ENCODE measurements at places on chromosomes 5 and 9.

DNA sequence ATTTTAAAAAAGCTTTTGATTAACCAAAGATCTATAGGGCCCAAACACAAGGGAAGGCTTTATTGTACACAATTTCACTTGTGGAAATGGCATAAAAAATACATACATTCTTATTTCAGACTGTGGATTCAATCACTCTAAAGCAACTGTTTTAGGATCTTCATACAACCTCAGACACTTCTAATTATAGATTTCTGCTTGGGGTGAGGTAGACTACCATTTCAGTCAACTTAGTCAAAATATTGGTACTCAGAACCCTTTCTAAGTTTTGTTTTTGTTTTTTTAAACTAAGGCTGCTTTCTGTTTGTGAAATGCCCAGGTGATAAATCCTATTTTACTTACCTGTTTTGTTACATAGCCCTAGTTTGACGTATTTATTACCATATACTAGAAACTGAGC lies 284.5 kb upstream of the RASA1 start:
- no peak for DNase-seq

- no peak for DNase-seq
Observed at GRCh38 chr9:2741441-2742158, 24.3 kb downstream of the KCNV2 start.

DNA sequence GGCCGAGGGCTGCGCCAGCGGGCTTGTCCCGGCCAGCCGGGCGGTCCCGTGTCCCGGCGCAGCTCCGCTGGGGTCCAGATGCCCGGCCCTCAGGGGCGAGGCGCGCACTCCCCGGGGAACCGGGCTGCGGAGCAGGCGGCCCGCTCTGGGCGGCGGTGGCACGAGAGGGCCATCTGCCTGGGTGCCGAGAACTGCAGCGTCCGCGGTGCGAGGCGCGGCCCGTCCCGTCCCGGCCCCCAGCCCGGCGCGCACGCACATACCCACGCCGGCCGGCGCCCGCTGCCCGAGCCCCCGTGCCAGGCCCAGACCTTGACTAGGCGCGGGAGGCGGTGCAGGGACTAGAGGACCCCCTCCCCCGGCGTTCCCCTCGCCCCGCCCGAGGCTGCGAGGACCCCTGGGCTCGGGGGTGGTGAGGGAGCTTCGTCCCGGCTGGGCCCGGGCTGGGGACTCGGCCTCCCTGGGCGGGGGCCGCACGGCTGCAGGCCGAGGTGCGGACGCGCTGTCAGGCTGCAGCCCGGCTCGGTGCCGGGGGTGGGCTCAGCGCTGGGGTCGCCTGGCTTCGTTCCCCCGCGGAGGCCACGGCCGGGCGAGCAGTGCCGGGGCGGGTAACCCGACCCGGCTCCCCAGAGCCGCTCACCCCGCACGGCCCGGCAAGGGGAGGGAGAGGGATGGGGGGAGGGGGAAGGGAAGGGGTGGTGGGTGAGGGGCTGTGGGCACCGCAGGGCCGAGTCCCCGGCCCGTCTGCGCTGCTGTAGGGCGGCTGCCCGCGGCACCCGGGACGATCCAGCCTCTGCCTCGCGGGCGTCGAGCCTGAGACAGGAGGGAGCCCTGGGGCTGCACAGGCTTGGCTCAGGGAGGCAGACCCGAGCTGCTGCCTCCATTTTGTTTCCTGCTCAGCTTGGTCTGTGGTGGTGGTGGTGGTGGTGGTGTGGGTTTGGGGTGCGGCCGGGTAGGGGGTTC lies 1.2 kb upstream of the NSD1 start:
- no peak for DNase-seq

- DNase-seq, result no peak
Observed at GRCh38 chr5:134249469-134250379, 23.9 kb upstream of the PPP2CA start.

DNA sequence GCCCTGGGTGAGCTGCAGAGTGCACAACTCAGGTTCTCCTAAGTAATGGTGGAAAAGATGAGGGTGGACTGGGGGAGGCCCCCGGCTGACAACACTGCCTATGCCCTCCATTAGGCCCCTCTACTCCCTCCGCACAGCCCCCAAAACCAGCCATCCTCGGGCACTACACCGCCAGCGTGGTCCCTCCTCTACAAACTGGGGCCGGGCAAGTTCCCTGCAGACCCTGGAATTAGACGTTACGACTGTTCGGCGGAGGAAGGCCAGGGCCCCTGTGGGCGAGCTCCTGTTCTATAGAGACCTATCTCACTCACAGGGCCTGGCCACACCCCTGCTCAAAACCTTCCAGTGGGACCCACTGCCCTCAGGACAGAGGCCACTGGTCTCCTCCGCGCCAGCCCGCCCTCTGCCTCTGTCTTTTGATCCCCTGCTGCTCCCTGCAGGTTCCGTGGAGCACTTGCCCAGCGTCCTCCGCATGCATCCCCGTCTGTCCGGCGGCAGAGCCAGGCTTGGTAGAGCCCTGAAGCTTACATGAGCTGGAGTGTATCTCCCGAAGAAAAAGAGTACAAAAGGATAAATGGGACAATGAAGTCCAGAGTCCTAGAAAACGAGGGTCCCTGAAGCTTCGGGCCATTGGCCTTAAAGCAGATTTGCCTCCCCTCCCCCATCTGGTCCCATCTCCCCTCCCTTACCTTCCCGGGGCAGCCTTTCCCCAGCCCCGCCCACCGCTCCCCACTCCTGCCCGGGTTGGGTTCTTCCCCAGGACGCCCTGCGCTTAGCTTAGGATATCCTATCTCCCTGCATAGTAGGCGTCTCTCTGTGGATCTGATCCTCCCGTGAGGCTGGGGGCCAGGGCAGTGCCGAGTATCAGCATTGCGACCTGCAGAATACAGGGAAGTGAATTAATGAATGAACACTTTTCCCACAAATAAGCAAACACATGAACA lies 71.3 kb downstream of the HRH2 start:
- DNase-seq, result no peak

DNA sequence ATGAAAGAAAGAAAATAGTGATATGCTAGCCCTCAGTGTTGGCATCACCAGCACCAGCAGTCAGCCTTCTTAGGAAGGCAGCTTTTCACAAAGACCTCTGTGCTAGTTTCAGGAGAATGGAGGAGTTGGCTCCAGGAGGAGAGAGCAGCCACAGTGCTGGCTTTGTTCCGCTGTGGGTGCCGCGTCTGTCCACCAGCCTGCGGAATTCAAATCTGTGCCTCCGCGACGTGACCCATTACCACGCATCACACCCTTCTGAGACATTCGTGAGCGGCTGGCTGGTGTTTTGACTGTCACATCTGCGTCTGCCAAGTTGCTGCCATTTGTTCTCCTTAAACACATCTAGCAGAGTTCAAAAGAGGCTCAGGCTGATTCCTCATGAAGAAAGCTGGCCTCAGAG lies 34.4 kb downstream of the SNX18 start:
- DNase-seq, result no peak

- DNase-seq, result no peak
Observed at GRCh38 chr9:32218100-32218767, 166.2 kb upstream of the ACO1 start.

- DNase-seq, result no peak
Observed at GRCh38 chr9:134562146-134562849, 79.3 kb upstream of the COL5A1 start.

- DNase-seq, result no peak
Observed at GRCh38 chr9:93679536-93680442, 103.4 kb downstream of the PHF2 start.

DNA sequence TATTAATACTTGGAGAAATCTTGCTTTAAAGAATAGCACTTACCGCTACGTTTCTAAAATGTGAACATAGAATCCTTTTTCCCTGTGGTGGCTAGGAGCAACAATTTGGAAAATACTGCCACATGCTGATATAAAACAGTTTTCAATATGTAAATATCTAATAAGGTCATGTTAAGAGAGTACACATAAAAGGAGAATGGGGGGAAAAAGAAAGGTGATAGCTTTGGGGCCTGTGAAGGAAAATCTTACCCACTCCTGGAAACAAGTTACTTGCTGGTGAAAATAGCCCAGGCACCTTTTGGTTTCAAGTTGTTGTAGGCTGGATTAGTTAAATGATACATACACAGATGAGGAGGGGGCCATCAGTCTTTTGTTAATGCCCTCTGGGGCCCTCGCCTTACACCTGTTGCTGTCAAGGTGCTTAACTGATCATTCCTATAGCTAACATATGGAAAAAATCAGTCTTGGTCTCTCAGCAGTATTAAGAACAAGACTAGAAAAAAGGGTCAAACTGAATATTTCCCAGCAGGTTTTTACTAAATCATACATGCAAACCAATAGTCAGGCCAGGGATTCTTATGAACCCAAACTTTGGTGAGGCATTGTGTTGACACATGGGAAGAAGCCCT lies 24.1 kb downstream of the FYB1 start:
- DNase-seq, result no peak

GRCh38 chr5:83608122-83608521 lies 112.5 kb downstream of the HAPLN1 start:
- DNase-seq, result no peak

DNA sequence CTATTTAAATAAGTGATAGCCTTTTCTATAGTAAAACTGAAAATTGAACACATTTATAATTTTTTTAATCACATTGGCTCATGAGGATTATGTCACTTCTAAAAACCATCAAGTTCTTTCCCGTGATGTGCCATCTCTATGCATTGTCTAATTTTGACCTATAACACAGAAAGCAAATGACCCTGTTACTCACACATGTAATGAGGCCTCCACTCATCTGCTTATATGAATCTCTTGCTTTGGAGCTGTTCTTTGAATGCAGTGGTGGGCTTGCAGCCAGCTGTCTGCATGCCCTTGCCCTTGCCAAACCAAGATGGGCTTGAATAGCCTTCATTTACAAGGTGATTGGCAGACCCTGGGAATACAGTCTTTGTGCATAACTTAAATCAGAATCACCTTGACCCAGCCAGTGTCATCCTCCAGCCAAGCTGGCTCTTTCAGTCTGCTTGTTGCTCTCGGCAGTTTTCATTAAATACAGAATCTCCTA lies 163.2 kb downstream of the TRIO start:
- no peak for DNase-seq

GRCh38 chr5:129172580-129172979 lies 78.0 kb downstream of the ISOC1 start:
- no peak for DNase-seq

GRCh38 chr5:59792983-59793585 lies 100.4 kb downstream of the PDE4D start:
- DNase-seq, result peak; percentile 90

DNA sequence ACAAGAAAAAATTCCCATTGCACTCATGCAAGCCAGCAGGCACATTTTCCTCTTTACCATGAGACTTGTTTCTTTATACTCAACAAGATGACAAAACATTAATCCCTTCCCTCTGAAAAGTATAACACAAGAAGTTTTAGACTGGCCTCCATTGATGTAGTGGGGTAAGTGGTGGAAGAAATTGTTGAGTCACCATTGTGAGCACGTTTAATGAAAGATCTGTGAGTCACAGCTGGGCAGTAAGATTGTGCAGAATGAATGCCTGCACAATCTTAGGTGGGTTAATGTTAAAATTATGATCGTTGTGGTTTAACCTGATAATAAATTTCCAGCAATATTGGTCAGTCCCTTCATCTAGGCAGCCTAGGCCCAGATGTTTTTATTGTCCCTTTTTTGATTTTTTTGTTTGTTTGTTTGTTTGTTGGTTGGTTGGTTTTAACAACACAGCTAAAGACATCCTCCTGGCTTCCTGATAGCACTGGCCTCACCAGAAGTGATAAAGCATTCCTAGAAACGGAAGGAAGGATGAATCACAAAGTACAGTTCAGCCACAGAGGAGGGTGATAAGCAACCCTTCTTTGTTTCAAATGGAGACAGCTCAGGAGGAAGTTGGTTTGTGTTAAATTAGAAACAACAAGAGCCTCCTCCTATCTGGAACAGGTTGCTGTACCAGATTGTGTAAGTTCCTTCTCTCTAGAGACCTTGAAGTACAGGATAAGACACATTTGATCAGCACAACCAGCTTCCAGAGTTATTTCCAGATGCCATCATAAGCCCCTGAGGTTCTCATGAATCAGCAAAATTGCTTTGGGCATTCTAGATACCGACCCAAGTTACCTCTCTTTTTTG lies 40.3 kb downstream of the SLC24A2 start:
- DNase-seq, result peak; percentile 14

GRCh38 chr9:133585481-133586351 lies 23.5 kb downstream of the FAM163B start:
- DNase-seq, result no peak

DNA sequence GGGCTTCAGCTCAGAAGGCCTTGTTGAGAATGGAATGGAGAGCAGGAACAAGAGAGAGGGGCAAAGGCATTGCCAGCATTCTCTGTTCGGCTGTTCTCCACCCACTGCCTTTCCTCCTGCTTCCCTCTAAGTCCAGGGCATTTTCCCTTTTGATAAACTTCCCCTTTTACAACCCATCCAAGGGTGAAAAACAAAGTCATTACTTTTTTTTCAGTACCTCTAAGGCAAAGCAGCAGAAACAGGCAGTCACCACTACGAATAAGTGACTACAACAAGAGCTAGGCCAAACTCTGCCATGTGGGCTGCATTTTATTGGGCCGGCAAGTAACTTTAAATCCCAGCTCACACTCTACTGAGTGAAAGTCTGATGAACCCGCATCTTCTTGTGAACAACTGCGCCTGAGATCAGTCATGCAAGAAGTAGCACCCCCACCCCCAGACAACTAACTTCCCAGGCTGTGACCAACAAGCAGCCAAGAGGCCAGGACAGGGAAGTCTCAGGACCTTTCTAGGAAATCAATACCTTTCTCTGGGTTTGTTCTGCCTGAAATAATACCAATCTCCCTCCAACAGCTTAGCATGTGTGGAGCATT lies 13.1 kb downstream of the IL7R start:
- DNase-seq, result no peak

- peak; percentile 31 for DNase-seq
Observed at GRCh38 chr5:126098330-126099017, 324.7 kb upstream of the GRAMD2B start.

- DNase-seq, result peak; percentile 30
Observed at GRCh38 chr9:133075925-133076630, 14.3 kb downstream of the CEL start.

DNA sequence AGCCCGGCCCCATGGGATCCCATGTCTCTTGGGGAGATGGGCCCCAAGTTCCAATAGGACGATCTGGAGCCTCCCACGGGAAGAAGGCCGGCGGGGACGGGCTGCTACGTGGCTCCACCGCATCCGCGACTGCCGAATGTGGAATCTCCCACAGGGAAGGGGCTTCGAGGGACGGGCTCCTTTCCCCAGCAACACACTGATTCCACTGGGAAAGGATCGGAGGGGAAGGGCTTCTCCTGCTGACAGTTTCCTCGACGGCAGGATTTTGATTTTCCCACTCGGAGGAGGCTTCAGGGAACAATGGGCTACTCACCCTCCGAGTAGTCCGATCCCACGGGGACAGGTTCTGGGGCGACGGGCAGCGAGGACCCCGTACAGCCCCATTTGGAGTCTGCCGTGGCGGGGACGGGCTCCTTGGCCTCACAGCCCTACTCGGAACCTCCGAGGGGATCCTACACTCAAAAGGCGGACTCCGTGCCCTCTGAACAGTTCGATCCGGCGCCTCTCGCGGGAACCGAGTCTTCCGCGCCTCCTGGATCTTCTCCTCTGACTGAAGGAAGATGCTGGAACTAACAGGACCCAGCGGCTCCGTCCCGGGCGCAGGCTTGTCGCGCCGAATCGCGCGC lies 1.3 kb downstream of the PROB1 start:
- no peak for DNase-seq
